ENCODE measurements at places on chromosomes 2 and 18.

DNA sequence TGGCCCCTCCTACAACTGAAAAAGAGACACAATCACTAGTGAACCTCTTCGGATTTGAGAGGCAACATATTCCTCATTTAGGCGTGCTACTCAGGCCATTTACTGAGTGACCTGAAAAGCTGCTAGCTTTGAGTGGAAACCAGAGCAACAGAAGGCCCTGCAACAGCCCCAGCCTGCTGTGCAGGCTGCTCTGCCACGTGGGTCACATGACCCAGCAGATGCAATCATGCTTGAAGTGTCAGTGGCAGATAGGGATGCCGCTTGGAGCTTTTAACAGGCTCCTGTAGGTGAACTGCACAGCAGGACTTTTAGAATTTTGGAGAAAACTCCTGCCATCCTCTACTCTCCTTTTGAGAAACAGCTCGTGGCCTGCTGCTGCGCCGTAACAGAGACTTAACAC, 578.6 kb upstream of the RAB6C start:
- no peak for DNase-seq

- no peak for DNase-seq
Measured at GRCh38 chr2:197141702-197142473, 168.7 kb downstream of the ANKRD44 start.

DNA sequence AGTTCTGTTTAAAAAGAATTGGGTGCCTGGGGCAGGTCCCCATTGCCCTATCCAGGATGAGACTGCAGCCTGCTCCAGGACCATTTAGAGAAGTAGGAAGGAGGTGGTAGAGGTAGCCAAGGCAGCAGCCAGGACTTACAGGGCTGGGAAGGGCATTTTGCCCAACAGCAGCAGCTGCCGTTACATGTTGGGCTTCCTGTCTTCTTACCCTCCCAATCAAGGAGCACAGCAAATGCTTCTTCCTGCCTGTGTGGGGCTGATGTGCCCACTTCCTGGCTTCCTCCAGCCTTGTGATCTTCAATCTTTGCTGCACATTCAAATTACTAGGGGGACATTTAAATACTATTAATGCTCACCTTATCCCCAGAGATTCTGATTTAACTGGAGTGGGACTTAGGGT, 112.0 kb downstream of the QPCT start:
- peak; percentile 9 for DNase-seq

DNA sequence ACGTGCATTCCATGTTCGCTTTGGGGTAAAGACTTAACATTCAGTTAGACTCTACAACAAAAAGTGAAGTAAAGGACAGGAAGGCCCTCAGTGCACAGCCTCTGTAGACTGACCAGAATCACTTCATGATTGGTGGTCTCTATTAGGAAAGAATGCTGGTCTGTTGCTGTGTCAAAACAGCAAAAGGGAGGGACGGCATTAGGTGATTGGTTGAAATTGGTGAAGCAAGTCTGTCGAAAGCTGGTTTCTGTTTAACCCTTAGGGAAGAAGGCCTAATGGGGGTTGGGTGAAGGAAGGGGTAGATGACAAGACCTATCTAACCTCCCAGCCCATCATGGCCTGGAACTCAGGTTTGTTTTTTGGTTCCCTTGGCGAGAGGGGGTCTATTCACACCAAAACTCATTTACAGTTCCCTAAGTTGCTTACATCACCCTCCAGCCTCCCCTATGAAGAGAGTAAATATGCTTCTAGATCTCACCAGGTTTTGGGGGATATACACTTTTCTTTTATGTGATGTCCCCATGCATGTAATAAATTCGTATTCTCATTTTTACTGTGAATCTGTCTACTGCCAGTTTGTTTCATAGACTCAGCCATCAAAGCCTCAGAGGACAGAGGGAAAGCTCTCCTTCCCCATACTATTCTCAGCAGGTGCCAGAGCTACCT, 65.6 kb downstream of the TMEM17 start:
- DNase-seq: no peak

GRCh38 chr18:49967171-49967570, 153.8 kb upstream of the ACAA2 start:
- no peak for DNase-seq

All from activated CD8-positive, alpha-beta memory T cell treated with anti-CD3 and anti-CD28 coated beads for 4 hours (primary cell).